Thyroid gland (tissue), 4 donors: ENCODE measurements at places on chromosomes 16 and 17. TPM values are rescaled to one million over a fixed set of nuclear protein-coding genes. Genes with fewer than 3 reads are reported as not detected.

- no peaks in the 10 kb centered on the region for H3K36me3 ChIP-seq
- H3K27me3 ChIP-seq, result no peaks in the 10 kb centered on the region
- no peak for DNase-seq
- H3K4me1 ChIP-seq, result no peaks in the 10 kb centered on the region
- H3K4me3 ChIP-seq, result no peak overlapping the region
Observed at GRCh38 chr16:31206776-31207175, 4.2 kb upstream of the PYCARD start.

DNA sequence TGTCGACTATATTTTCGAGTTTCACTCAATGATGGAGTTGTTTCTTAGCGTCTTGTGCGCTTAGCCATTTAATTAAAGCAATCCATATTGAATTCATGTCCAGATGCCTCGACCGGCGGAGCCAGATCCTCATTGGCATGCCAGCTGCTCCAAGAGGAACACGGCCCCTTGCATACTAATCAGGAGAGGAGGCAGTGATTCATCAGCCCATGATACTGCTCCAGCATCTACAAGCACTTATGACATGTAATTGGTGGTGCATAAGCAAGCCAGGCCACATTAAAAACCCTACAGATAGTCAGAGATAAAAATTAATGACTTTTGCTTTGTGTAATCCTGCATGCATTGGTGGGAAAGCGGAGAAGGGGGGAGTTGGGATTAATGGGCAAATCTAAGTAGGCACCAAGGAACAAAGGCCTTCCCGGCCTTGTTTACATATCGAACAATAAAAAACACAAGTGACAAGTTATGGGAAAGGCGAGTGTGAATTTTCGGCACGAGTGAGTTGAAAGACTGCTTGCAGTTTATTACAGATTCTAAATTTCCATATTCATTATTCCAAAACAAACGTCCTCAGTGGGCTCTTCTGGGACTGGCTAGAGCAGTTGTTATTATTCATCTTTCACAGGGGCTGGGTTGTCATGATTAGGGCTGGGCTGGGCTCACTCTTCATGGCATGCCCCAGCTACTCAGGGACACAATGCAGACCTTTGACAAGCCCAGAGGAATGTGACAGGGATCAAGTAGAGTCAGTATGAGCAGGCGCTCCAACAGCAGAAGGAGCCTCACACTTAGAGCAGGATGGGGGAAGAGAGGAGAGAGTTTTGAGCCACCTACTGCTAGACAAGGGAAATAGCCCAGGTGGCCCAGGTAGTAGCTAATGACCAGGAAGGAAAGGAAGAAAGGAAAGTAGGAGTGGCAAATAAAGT lies 281.7 kb upstream of the ZFHX3 start:
- H3K4me1 ChIP-seq, result peaks cover 27% of the 10 kb centered on the region
- H3K27me3 ChIP-seq, result no peaks in the 10 kb centered on the region
- H3K36me3 ChIP-seq, result no peaks in the 10 kb centered on the region

DNA sequence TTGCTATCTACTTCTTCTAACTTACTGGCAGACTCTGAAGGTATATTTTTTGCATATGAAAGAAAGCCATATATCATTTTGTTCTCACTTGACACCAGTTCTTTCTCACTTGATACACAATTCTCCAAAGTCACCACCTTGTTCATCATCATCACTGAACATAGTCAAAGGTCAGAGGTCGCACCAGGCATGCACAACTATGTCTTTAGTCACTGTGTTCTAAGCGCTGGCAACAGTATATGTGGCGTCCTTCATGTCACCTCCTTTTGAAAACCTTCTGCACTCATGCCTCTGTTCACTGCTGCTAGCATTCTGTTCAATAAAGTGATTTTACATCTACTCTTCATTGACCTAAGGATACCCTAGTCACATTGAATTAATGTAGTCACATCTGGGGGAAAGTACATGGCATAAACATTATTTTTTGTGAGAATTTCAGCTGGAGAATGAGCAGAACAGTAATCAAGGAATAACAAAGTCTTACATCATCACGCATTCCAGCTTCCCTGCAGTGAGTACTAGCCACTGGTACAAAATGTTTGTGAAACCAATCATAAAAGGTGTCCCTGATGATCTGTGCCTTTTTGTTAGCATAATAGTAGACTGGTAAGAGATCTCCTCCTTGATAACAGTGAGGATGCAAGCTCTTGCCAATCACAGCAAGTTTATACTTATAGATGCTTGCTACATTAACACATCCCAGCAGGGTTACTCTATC lies 20.5 kb upstream of the TBX4 start:
- no peak for DNase-seq
- no peak overlapping the region for H3K27ac ChIP-seq
- no peak overlapping the region for H3K4me3 ChIP-seq
- no peaks in the 10 kb centered on the region for H3K4me1 ChIP-seq
- no peaks in the 10 kb centered on the region for H3K27me3 ChIP-seq
- H3K36me3 ChIP-seq, result no peaks in the 10 kb centered on the region

DNA sequence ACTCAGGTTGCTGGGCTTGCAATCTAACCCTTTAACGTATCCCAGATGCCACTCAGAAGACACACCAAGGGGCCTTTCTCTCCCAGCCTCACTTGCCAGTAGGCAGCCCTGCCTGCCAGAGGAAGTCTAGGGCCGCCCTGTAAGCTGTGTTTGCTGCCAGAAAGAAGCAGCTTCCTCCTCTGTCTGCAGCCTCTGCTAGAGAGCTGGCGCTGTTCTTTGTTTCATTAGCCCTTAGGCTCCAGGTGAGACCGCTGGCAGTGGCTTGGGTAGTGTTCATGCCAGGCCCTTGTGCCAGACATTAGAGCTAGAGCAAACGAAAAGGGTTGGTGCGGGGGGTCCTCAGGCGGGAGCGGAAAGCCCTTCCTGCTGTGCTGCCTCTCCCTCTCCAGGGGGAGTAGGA lies 8.9 kb downstream of the CTRL start:
- DNase-seq, result peak; percentile 35
- peak overlapping the region; percentile 52 for H3K27ac ChIP-seq
- H3K27me3 ChIP-seq, result no peaks in the 10 kb centered on the region
- H3K4me3 ChIP-seq, result no peak overlapping the region

DNA sequence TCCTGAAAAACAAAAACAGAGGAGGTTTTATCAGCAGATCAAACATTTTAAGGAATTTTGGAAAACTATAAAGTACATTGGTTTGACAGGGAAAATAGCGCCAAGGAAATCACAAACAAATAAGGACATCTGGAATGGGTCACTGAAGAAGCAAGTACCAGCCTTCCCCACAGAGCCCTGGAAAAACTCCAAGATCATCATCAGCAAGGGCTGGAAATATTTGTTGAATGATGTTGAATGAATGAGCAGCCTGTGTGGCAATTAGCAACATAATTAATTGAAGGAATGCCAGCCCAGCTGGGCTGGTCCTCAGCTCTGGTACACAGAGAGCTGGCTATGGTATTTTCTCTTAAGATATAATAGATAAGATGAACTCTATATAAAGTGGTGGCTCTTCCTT lies 290.4 kb downstream of the HS3ST3A1 start:
- no peaks in the 10 kb centered on the region for H3K36me3 ChIP-seq
- H3K27ac ChIP-seq, result no peak overlapping the region
- no peaks in the 10 kb centered on the region for H3K4me1 ChIP-seq
- no peaks in the 10 kb centered on the region for H3K27me3 ChIP-seq
- no peak for DNase-seq

DNA sequence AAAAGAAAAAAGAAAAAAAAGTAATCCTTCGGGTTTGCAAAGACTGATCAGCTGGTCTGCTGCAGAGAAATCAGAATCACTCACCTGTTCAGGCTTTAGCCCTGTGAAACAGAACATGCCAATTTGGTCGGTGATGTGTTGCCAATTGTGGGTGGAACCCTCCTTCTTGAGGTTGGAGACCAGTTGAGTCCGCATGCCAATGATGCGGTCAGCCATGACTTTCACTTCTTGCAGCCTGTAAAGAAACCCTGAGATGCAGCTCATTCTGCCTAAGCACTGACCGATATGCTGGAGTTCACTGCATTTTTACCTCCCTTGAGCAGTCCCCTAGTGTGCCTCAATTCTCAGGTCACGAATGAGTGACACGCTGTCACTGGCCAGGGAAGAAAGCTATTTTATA lies 24.8 kb upstream of the SLC38A7 start:
- peaks cover 6% of the 10 kb centered on the region for H3K4me1 ChIP-seq
- H3K36me3 ChIP-seq, result peaks cover 9% of the 10 kb centered on the region
- no peak overlapping the region for H3K4me3 ChIP-seq
- peak overlapping the region; percentile 76 for H3K27ac ChIP-seq
- no peaks in the 10 kb centered on the region for H3K27me3 ChIP-seq
- peak; percentile 98 for DNase-seq

DNA sequence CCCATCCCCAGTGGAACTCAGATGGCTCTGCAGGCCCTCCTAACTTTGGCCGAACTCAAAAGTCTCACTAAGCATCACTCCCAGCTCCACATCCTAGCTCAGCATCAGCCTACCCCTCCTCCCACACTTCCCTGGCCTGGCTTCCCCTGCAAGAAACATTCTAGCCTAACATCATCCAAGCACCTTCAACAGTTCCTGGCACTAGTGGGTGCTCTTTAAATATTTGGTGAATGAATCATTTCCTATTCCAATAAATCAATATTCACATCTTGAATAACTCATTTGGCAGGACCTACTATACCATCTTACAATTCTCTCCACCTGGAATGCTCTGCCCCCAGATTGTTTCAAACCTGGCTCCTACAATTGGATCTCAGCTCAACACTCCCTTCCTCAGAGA lies 11.0 kb upstream of the BBS2 start:
- no peaks in the 10 kb centered on the region for H3K27me3 ChIP-seq
- no peak overlapping the region for H3K4me3 ChIP-seq
- H3K36me3 ChIP-seq, result no peaks in the 10 kb centered on the region
- H3K4me1 ChIP-seq, result no peaks in the 10 kb centered on the region

DNA sequence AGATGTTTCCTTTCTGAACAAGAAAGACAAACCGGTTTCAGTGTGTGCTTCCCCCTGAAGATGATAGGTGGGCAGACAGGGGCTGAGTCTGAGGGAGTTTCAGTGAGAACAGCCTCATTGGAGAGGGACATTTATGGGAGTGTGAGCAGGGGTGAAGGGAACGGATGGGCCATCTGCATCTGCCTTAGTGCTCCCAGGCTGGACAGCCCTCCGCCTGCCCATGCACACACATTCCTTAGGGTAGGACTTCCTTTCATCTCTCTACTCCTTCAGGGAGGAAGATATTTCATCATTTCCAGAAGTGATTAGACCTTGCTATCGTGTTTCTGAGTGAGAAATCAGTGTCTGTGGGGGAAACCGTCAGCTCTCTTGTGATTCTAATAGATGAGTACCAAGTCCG lies 3.8 kb downstream of the SHISA6 start:
- no peak overlapping the region for H3K4me3 ChIP-seq
- H3K4me1 ChIP-seq, result no peaks in the 10 kb centered on the region
- peaks cover 6% of the 10 kb centered on the region for H3K27me3 ChIP-seq
- no peak for DNase-seq
- no peak overlapping the region for H3K27ac ChIP-seq

OTOP3 gene
- total RNA-seq, result not detected

RCVRN gene
- not detected for total RNA-seq

C1QTNF1 gene
- 59.2 TPM for total RNA-seq

CDH5 gene
- 90.0 TPM for total RNA-seq

RRAD gene
- 11.6 TPM for total RNA-seq

NHLRC4 gene
- 0.63 TPM for total RNA-seq

FOXO3B gene
- 11.4 TPM for total RNA-seq

MPRIP gene
- 147 TPM for total RNA-seq

ZNF785 gene
- 16.9 TPM for total RNA-seq
